ENCODE measurements at places on chromosomes 2 and 18.

GRCh38 chr2:9761577-9761976 is 81.7 kb upstream of the TAF1B start:
- no peak for DNase-seq

- DNase-seq = no peak
Observed at GRCh38 chr2:150689590-150689989, 202.1 kb upstream of the RND3 start.

- no peak for DNase-seq
Observed at GRCh38 chr2:55165626-55166025, 66.5 kb downstream of the CLHC1 start.

DNA sequence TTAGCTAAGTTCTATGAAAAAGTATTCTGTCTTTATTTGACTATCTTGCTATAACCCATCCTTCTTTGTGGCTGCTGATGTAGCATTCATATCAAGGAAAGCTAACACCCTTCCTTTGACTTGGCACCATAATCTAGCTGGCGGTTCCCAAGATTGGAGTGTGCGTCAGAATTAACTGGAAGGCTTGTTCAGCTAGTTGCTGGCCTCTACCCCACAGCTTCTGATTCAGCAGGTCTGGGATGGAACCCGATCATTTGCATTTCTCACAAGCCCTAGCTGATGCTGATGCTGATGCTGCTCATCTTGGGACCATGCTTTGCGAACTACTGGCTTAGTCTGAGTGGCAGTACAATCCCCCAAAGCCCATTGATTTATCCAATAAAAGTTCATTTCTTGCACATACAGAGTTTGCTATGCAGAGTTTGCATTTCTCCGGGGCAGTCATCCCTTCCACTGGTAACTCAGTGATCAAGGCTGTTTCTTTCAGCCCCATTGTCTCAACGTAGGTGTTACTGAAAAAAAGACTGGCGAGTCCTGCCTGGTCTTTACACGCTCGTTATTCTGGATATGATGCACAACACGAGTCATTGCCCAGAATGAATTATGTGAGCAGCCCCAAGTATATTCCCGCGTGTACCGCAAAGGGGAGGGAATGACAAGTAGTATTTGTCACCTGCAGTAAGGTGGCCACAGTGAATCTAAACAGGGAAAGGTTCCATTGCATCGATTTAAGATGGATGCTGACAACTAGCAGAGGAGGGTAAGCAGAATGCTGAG is 96.5 kb downstream of the ZNF532 start:
- no peak for DNase-seq

DNA sequence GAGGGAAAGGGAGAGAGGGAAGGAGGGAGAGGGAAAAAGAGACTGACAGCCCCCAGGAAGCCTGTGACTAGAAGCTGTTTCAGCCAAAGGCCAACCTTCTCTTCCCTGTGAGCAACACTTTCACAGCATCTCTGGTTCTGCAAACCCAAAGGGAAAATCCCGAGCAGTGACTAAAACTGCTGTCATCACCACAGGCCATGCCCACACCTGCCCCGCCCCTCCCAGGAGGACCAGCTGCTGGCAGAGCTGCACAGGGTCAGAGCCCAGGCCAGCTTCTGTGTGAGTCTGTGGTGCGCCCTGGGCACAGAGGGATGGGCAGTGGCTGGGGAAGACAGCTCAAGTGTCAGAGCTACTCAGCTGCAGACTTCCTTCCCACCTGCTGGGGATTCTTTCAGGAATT is 64.9 kb upstream of the OTOS start:
- DNase-seq = no peak

- DNase-seq = no peak
Observed at GRCh38 chr2:86592547-86593230, 29.4 kb upstream of the CHMP3 start.

- DNase-seq = no peak
Observed at GRCh38 chr18:3693410-3693809, 243.4 kb downstream of the TGIF1 start.

DNA sequence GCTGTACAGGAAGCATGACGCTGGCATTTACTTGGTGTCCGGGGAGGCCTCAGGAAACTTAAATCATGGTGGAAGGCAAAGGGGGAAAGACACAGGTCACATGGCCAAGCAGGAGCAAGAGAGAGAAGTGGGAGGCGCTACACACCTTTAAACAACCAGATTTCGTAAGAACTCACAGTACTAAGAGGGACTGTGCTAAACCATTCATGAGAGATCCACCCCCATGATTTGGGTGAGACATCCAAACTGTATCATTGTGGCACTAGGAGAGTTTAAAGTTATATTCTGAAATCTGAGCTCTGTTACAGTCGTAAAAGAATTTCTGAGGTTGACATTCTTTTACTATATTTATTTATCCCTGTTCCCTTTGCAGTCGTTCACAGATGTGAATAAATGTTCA is 116.6 kb downstream of the ICA1L start:
- DNase-seq = no peak

GRCh38 chr2:220041447-220041846 is 414.0 kb downstream of the SLC4A3 start:
- no peak for DNase-seq

GRCh38 chr2:82795446-82795845 is 1663.6 kb downstream of the SUCLG1 start:
- DNase-seq = no peak

DNA sequence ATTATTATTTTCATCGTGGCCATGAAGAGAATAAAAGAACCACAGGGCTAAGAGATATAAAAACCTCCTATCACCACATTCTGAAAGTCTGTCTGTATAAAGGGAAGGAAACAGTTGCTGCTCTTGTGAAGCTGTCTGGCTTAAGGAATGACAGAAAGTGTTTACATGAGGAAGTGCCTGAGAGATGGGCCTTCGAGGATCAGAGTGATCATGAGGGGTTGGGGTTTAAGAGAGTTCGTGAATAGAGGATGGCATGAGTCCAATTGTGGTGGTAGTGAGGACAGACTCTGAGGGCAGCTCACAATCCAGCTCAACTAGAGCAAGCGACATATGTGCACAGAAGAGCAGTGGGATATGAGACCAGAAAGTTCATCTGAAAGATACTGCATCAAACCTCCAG is 65.8 kb upstream of the PIEZO2 start:
- DNase-seq = no peak

- DNase-seq = no peak
Observed at GRCh38 chr2:33213244-33213643, 263.2 kb upstream of the RASGRP3 start.

GRCh38 chr2:173028141-173028540 is 47.5 kb upstream of the MAP3K20 start:
- no peak for DNase-seq

GRCh38 chr2:42809131-42809818 is 16.9 kb upstream of the HAAO start:
- DNase-seq = no peak

- DNase-seq = no peak
Observed at GRCh38 chr18:80246445-80247392, 595 bp downstream of the PARD6G start.

- no peak for DNase-seq
Observed at GRCh38 chr2:118668431-118669424, 178.7 kb downstream of the EN1 start.
